ENCODE measurements at places on chromosomes 2 and 18. TPM values are rescaled to one million over a fixed set of nuclear protein-coding genes. Genes with fewer than 3 reads are reported as not detected.
A peak's percentile ranks its signal among the peaks of the same experiment; 100 is the strongest.

DNA sequence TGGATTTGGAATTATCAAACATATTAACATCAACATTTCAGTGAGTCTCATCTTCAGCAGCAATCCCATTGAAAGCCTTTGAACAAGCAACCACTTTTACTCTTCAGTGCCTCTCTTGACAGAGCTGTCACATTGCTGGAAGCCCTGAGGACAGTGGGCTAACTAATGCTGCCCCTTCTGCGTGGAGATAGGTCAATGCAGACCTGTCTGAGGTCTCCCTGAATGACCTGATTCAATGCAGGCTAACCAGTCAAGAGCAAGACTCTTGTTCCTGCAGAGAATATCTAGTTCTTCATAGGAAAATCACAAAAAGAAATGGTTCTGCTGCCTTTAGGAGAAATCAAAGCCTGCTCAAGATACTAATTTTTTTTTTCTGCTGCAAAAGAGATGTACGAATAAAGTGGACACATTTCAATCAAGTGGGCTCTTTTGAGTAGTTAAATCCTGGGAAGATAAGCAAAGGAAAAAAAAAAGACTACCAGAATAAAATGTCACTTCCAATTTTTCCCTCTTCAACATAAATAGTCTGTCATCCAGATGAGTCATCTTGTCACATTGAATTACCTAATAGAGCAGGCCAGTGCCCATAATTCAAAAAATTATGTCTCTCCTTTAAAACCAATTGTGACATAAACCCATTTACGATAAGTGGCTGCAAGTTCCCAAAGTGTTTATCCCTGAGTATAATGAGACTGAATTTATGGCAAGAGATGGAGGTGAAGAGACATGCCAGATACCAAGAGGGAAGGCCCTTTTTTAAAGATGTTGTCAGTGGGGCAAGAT is 1269.0 kb upstream of the DDX18 start:
- no peak for DNase-seq

DNA sequence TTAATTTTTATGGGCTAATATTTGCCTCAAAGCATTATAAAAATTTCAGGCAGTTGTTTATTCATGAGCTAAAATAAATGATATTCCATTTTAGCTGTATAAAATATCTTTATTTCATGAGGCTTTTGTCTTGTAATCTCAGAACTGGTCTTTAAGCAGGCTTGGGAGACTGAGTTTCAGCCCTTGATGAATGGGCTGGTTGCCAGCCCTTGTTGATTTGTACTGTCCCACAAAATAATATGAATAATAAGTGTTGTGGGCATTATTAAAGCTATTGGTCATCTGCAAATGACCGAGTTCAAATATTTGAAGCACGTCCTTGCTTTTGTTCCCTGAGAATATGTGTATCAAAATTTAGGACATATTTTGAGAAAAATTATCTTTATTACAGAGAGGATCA is 18.2 kb downstream of the INPP1 start:
- DNase-seq, result no peak

DNA sequence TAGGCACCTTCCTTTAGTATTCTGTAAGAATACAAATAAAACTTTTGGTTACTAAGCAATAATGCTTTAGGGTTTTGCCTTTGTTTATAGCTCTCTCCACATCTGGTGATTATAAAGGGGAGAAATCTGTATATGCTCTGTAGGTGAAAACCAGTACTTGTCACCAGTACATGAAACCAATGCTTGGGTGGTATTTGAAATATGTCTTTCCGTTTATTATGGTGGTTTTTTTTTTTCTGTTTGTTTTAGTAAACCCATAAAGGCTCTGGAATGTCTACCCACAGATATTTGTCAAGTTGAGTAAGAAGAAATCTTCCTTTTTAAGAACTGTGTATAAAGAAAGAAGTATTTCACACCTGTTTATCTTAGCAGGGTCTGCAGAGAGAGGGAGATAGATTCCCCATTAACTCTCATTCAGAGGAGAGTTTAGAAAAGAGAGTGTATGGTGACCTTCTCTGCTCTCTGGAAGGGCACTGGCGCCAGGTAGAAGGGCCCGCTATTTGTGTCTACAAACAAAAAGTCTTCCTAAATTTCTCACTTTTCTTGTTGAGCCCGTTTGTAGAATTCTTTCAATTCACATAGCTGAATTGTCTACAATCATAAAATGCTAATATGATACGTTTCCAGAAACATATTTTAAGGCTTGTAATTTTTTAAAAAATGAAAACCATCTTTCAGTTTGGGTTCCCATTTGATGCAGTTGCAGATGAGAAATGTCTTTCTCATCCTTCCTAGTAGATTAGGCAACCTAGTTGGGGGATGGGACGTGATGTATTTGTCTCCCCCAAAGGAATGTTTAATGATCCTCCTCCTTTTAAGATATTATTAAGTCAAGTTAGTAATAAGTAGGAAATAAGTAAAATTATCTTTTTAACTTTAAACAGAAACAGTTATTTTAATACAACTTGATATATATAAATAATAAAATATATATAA is 33.9 kb downstream of the MAP3K20 start:
- DNase-seq, result no peak

GRCh38 chr2:106956879-106957278 is 70.9 kb upstream of the ST6GAL2 start:
- DNase-seq, result no peak

GRCh38 chr18:42281124-42281523 is 326.1 kb downstream of the PIK3C3 start:
- no peak for DNase-seq

DNA sequence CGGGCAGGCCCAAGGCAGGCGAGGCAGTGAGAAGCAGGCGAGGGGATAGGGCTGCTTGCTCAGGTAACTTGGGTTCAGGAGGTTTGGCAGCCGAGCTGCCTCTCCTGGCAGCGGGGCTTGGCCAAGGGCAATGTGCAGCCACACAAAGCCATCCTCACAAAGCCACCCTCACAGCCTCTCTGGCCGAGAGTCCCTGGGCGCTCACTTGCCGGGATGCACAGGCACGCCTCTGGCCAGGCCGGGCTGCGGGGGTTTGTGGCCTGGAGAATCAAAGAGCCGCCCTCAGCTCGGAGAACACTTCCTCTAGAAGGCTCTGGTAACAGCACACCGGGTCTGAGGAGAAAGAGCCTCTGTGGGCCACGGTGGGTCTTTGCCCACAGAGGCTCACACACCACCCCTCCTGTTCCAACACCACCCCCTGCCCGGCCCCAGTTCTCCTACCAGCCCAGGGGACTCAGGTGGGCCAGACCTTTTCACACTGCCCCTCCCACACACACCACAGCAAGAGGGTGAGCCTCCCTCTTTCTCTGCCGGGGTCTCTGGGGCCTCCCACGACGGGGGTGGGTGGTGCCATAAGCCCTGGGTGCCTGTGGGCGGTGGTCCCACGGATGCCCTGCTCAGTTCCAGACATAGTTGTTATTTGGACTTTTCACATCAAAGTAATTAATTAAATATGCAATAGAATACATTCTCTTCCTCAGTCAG is 186.9 kb downstream of the ZFP36L2 start:
- DNase-seq, result peak; percentile 83

DNA sequence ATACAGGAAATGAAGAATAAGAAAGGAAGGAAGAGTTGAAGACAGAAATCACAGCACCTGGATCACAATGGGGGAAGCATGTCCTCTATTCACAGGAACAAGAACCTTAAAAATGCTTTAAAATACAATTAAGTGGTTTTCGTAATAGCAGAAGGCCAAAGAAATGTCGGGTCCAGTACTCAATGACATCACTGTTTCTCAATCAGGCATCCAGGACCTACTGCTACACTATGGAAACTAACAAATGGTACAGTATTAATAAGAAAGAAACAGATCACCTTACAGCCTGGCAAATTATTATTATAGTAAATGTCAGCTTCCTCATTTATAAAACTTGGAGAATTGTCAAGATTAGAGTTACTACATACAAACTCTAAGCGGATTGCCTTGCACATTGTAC is 15.8 kb downstream of the HNRNPLL start:
- no peak for DNase-seq

DNA sequence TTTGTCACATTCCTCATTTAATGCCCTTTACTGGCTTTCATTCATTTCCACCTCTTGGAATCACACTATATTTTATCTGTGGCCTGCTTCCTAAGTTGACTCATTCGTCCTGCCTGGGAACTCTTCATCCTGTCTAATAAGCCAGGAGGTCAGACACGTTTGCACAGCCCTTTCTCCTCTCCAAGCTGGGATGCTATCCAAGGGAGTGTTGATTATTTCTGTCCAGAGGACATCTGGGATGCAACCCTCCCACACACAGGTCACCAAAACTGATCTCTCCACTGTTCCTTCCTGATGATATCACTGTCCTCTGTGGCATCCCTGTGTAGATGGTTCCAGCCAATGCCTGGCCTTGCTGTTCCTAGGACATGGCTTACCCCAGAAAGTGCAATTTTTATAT is 79.8 kb upstream of the NOSTRIN start:
- no peak for DNase-seq

- DNase-seq, result no peak
Observed at GRCh38 chr2:72003124-72003523, 144.5 kb downstream of the CYP26B1 start.

DNA sequence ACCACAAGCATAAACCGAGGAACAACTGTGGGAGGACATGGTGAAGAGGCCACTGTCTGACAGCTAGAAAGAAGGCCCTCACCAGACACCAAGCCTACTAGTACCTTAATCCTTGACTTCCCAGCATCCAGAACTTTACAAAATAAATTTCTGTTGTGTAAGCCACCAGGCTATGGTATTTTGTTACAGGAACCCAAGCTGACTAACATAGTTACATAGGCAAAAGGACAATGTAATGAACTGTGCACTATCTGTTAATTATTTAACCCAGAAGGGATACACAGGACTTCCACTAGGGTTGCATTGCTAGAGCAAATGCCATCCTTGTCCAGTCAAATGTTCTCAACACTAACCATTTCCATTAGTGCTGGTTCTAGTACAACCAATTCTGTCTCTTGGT is 47.7 kb upstream of the DOK6 start:
- DNase-seq, result no peak

GRCh38 chr2:55707751-55708150 is 14.1 kb upstream of the PNPT1 start:
- no peak for DNase-seq

- DNase-seq, result peak; percentile 69
Observed at GRCh38 chr2:100106460-100106859, 35.9 kb downstream of the AFF3 start.

DNA sequence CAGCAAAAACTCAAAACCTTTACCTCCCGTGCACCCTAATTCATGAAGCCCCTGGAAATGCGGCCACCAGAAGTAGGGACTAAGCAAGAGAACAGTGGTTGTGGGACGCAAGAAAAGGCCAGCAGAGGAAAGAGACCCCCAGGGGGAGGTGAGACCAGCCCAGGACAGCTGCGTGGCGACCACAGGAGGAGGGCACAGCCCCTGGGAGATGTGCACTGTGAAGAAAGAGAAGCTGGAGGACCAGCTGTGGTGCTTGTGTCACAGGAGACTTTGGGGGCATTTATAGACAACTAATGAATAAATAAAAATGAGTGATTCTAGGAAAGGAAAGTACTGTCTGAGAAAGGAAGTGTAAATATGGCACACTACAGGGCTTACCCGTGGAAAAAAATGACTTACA is 263.8 kb downstream of the EIPR1 start:
- DNase-seq, result no peak

DNA sequence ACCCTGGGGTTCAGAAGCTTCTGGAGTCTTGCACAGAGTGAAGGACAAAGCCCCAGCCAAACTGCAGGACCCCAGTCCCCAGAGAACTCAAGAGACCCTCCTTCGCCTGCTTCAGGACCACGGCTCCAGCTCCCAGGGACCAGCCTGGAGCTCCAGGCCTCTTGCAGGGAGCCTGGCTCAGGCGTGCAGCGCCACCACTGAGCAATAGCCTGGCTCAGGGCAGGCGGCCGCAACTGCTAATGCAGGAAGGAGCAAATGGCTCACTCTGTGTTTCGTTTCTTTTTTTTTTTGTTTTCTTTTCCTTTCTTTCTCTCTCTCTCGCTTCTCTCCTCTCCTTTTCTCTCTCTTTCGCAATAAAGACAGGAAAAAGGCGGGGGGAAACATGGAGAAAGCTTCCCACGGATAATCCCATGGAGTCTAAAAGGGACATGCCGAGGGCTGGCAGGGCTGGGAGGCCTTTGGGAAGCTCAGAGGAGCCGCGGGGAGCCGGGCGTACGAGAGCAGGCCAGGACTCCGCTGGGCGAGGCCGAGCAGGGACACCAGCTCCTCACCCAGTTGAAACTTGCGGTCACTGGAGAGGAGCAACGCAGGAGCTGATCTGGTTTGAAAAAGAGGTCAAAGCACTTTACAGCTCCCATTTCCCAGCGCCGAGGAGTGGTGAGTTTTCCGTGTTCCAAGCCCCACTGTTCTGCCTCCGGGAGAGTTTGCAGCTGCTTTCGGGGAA is 244.8 kb downstream of the TWIST2 start:
- DNase-seq, result peak; percentile 56

DNA sequence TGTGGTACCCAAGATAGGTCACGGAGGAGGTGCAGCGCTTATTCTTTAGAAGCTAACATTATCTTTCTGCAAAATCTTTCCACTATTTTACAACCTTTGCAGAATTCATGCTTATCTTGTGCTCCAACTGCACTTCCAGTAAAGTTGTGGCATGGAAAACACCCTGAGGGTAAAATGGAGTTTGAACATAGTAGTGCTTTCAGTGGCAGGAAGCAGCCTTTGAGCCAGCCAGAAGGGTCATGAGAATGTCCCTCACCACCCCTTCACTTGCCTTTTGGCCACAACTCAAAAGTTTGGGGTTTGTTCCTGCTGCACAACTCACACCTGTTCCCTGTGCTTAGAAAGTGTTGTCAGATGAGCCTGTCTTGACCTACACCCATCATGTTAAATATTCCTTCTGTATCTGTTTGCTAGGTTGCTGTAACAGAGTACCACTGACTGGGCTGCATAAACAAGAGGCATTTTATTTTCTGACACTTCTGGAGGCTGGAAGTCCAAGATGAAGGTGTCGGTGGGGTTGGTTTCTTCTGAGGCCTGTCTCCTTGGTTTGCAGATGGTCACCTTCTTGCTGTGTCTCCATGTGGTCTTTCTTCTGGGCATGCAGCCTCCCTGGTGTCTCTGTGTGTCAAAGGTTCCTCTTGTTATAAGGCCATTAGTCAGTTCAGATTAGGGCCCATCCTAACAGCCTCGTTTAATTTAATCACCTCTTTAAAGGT is 194.1 kb downstream of the SMAD7 start:
- DNase-seq, result no peak

EPC2 gene
- 7.2 TPM for polyA plus RNA-seq

VAMP5 gene
- polyA plus RNA-seq, result 145 TPM

GPR45 gene
- not detected for polyA plus RNA-seq

AP1S3 gene
- polyA plus RNA-seq, result 2.5 TPM

SPC25 gene
- polyA plus RNA-seq, result not detected

POTEC gene
- not detected for polyA plus RNA-seq

SRD5A2 gene
- polyA plus RNA-seq, result 0.15 TPM

TBC1D8 gene
- 7.4 TPM for polyA plus RNA-seq

EFR3B gene
- 0.39 TPM for polyA plus RNA-seq
